Heart left ventricle (tissue), 16 donors: ENCODE measurements at places on chromosomes 5 and 9.

DNA sequence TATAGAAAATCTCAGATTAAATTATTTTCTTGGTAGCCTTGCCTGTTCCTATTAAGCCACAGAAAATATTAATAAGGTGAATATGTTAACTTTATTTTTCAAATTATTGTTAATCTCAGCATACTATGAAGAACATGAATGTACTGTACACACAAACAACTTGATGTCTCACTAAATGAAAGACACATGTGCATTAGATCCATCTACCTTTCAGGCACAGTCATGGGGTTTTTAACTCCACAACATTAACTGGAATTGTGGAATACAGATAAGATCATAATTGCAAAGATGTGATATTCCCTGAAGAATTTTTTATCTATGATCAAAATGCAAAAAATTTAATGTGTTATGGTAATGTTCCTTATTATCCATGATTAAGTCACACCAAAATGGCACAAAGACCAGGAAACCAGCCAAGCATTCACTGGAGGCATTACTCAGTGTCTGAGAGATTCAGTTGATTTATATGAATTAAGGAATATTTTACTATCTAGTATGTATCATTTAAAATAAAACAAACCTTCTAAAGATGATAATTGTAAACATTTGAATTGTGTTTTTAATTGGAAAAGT, 150.0 kb upstream of the VCAN start:
- H3K27ac ChIP-seq = no peak overlapping the region
- H3K4me1 ChIP-seq = no peaks in the 10 kb centered on the region
- no peak overlapping the region for H3K4me3 ChIP-seq

- no peaks in the 10 kb centered on the region for H3K27me3 ChIP-seq
- H3K27ac ChIP-seq = no peak overlapping the region
- no peaks in the 10 kb centered on the region for H3K36me3 ChIP-seq
- no peak overlapping the region for H3K4me3 ChIP-seq
These were observed 110.3 kb upstream of the SLIT3 start for GRCh38 chr5:169410996-169411783.

- no peak overlapping the region for H3K4me3 ChIP-seq
- H3K4me1 ChIP-seq = no peaks in the 10 kb centered on the region
- no peaks in the 10 kb centered on the region for H3K36me3 ChIP-seq
- H3K27ac ChIP-seq = no peak overlapping the region
- H3K27me3 ChIP-seq = no peaks in the 10 kb centered on the region
- peak; percentile 18 for DNase-seq
These were observed 371.9 kb downstream of the CETN3 start for GRCh38 chr5:90037646-90038045.

GRCh38 chr9:78973907-78974306, 597.9 kb upstream of the TLE4 start:
- H3K36me3 ChIP-seq = no peaks in the 10 kb centered on the region
- H3K27ac ChIP-seq = no peak overlapping the region
- H3K4me1 ChIP-seq = no peaks in the 10 kb centered on the region
- H3K4me3 ChIP-seq = no peak overlapping the region
- no peaks in the 10 kb centered on the region for H3K27me3 ChIP-seq
- DNase-seq = no peak

DNA sequence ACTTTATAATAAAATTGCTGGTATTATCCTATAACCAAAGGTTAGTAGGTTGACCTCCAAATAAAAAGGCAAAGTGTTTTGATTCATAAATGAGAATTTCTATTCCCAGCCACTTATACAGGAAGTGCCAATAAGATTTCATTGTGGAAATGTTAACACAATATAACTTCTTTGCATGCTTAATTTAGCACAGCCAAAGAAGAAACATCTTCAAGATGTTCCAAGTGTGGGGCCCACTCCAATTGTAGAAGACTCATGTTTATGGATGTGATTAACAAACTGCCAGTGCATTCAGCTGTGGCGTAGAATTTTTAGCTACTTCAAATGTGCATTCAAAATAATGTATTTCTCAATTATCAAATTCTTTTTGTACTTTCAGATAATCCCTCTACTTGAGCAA, 402.3 kb downstream of the DEPDC1B start:
- DNase-seq = no peak
- no peak overlapping the region for H3K4me3 ChIP-seq
- no peaks in the 10 kb centered on the region for H3K27me3 ChIP-seq
- H3K4me1 ChIP-seq = no peaks in the 10 kb centered on the region

GRCh38 chr5:6788956-6789649, 75.9 kb downstream of the TENT4A start:
- H3K36me3 ChIP-seq = no peaks in the 10 kb centered on the region
- no peak for DNase-seq
- H3K27ac ChIP-seq = no peak overlapping the region
- H3K4me3 ChIP-seq = no peak overlapping the region
- no peaks in the 10 kb centered on the region for H3K27me3 ChIP-seq
- no peaks in the 10 kb centered on the region for H3K4me1 ChIP-seq

DNA sequence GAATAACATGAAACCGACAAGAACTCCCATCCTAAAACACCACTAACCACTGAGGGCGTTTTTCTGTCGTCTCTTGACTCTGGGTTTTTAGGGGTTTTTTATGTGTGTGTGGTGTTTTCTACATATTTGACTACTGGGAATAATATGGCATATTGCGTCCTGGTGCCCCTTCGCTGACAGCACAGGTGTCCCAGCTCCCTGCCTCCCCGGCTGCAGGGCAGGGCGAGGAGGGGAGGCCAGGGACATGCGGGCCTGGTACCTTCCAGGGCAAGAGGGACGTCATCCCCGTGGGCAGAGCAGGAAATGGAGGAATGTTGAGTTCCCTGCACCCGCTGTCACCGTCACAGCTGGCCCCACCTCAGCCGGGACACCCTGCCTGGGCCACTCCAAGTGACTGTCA, 34.8 kb downstream of the VAV2 start:
- H3K4me1 ChIP-seq = peaks cover 33% of the 10 kb centered on the region
- H3K27ac ChIP-seq = no peak overlapping the region
- no peak overlapping the region for H3K4me3 ChIP-seq
- no peaks in the 10 kb centered on the region for H3K36me3 ChIP-seq
- peak; percentile 34 for DNase-seq

DNA sequence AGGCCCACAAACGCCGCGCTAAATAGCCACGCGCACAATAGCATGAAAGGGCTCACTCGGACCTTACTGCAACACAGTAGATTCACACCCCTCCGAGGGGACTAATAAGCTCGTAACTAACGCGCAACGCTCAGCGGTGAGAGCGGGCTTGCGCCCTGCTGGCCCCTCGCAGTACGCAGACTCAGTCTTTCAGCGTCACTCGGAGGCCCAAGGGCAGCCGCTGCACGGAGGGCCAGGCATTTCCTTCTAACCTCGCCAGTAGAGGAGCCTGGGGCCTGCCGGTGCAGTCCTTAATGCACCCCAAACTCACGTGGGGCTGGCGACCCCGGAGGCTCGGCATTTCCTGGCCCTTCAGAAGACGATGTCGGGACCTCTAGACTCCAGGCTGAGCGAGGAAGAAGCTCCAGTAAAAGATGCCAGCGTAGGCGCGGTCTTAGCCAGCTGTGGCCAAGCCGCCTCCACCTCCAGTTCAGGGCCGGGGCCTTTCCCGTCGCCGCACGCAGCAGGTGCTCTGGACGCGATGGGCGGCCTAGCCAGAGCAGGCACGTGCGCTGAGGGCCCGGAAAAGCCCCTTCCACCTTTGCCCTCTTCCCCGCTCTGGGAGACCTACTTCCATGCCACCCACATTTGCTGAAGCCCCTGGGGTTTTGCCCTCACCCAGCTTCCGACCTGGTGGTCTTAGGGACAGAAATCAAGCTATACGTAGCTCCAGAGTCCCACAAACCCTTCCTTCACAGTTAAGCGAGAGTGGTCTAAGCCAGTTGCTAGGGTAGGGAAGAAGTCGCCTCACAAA, 38.3 kb upstream of the TIFAB start:
- peaks cover 86% of the 10 kb centered on the region for H3K27me3 ChIP-seq
- peaks cover 23% of the 10 kb centered on the region for H3K4me1 ChIP-seq
- H3K4me3 ChIP-seq = peak overlapping the region; percentile 2
- H3K36me3 ChIP-seq = no peaks in the 10 kb centered on the region

GRCh38 chr5:97943036-97943435, 760.0 kb upstream of the RIOK2 start:
- DNase-seq = no peak
- no peak overlapping the region for H3K4me3 ChIP-seq
- H3K27me3 ChIP-seq = no peaks in the 10 kb centered on the region
- H3K4me1 ChIP-seq = no peaks in the 10 kb centered on the region

GRCh38 chr5:158026304-158027031, 167.5 kb upstream of the CLINT1 start:
- H3K36me3 ChIP-seq = no peaks in the 10 kb centered on the region
- no peak overlapping the region for H3K27ac ChIP-seq

- DNase-seq = no peak
- no peaks in the 10 kb centered on the region for H3K27me3 ChIP-seq
- peaks cover 13% of the 10 kb centered on the region for H3K4me1 ChIP-seq
- H3K4me3 ChIP-seq = no peak overlapping the region
These were observed 70.8 kb downstream of the NXNL2 start for GRCh38 chr9:88605512-88606362.

DNA sequence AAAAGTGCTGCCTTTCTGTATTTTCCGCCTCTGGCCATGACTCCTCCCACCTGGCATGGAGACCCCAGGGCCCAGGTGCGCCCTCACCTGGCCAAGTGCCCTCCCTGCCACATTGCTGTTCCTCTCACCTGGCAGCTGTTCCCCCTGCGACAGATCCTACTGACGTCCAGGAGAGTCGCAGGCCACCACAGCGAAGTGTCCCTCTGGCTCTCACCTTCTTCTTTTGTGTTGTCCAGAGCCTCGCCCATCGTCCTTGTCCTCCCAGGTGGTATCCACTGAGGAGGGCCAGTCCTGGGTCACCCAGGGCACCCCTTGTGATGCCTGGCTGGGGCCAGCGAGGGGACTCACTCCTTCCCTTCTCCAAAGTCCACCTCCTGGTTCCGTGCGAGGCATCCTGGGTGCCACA, 2.6 kb downstream of the NKD2 start:
- H3K4me1 ChIP-seq = peaks cover 16% of the 10 kb centered on the region
- H3K36me3 ChIP-seq = no peaks in the 10 kb centered on the region
- DNase-seq = peak; percentile 21
- no peak overlapping the region for H3K27ac ChIP-seq
- no peak overlapping the region for H3K4me3 ChIP-seq

DNA sequence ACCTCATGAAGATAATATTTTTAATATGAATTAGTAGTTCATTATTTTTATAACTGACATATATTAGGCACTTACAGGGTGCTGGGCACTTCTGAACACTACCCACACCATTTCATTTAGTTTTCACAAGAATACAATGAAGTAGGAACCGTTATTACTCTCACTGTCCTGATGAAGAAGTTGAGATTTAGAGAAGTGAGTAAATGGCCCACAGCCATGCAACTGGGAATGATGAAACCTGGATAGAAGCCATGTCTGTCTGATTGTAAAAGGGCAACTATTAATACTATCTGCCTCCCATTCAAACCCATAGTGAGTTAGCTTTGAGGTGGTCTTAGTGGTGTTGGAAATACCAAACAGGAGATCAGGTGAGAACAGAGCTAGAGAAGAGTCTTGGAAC, 29.6 kb upstream of the OTULINL start:
- no peak overlapping the region for H3K4me3 ChIP-seq
- no peaks in the 10 kb centered on the region for H3K36me3 ChIP-seq
- H3K27ac ChIP-seq = no peak overlapping the region
- no peaks in the 10 kb centered on the region for H3K4me1 ChIP-seq
- no peak for DNase-seq

DNA sequence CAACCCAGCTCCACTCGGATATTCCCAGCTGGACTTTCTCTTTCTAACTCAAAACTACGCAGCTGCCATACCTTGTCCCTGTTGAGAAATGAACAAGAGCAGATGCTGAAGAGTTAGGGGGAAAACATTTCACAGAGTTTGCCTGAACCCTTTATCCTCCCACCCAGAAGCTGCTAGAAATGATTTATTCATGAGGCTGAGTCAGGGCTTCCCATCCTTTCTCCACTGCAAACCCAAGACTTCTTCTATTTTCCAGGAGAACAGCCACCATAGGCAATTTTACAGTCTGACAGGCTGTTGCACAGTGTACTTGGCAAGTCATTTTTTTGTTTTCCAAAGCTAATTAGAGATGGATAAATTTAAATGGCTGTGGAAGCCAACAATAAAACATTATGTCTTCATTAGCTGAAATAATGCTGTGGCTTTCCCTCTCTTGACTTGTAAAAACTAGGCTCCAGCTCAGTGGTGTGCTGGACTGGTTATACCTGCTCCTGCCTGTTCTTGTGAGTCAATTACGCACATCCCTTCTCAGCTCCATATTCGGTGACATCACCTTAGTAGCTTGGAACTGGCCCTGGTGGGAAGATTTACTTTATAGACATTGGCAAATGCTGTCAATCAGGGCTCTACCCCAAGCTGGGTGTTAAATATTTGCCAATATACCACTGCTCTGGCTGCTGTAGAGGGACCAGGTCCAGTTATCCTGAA, 71.9 kb downstream of the KIF4B start:
- no peak for DNase-seq
- no peak overlapping the region for H3K27ac ChIP-seq
- no peak overlapping the region for H3K4me3 ChIP-seq
- no peaks in the 10 kb centered on the region for H3K4me1 ChIP-seq

- H3K4me3 ChIP-seq = no peak overlapping the region
- peaks cover 19% of the 10 kb centered on the region for H3K4me1 ChIP-seq
- no peak for DNase-seq
- H3K36me3 ChIP-seq = no peaks in the 10 kb centered on the region
These were observed 75.6 kb downstream of the ST8SIA4 start for GRCh38 chr5:100827481-100827889.

DNA sequence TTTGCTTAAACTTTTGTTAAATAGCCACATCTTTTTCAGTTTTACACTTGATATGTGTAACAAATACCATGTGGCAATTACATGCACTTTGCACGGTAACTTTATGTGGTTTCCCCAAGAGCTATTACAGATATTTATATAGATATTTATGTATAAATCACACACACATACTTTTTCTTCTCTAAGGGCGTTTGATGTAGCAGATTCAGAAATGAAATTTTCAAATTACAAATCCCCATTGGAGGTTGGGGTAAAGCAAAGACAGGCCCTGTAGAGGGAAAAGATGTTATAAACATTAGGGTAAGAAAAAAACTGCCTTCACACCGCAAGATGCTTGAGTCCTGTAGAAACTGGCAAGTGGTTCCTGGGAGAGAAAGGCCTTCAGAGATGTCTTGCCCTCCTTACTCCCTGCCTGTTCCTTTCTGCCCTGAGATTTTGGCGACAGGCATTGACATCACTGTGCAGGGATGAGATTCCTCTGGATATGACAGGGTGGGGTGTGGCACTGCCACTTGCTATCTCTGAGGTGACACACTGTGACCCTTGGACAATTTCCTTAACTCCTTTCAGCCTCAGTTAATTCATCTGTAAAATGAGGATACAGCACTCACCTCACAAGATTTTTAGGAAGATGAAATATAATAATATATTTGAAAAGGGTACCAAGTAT, 177.9 kb upstream of the TUT7 start:
- no peak overlapping the region for H3K4me3 ChIP-seq
- no peak for DNase-seq
- H3K4me1 ChIP-seq = no peaks in the 10 kb centered on the region
- no peaks in the 10 kb centered on the region for H3K27me3 ChIP-seq
- no peaks in the 10 kb centered on the region for H3K36me3 ChIP-seq
